GM23338 (cell line): ENCODE measurements at places on chromosomes 4 and X. TPM values are rescaled to one million over a fixed set of nuclear protein-coding genes. Genes with fewer than 3 reads are reported as not detected.

GRCh38 chr4:88320224-88320779 lies 35.9 kb upstream of the PPM1K start:
- DNase-seq, result peak; percentile 1

GRCh38 chr4:156673483-156673882 lies 298.1 kb downstream of the PDGFC start:
- no peak for DNase-seq

DNA sequence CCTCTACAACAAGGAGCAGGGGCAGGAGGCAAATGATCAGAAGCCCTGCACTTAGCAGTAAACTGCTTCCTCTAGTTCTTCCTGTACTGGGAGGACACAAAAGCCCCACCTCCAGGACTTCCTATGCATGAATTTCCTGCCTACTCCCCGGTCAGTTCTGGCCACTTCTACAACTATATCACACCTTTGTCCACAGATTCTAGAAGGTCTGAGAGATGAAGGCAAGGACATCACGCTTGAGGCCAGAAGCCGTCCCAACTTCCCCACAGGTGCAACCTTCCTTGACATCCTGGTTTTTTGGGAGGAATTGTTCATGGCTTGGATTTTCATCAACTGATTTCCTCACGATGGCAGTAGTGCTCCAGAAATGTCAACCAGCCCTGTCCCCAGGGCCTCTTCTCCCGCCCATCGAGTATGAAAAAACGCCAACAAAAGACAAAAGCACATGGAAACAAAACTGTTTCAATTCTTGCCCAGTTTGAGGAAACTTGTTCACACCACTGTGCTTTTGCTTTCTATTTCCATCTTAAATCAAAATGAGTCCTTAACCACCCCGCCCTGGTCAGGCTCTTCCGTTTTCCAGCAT lies 206.5 kb upstream of the STK26 start:
- DNase-seq, result no peak

GRCh38 chrX:18353931-18354368 lies 538 bp downstream of the SCML2 start:
- peak; percentile 63 for DNase-seq

DNA sequence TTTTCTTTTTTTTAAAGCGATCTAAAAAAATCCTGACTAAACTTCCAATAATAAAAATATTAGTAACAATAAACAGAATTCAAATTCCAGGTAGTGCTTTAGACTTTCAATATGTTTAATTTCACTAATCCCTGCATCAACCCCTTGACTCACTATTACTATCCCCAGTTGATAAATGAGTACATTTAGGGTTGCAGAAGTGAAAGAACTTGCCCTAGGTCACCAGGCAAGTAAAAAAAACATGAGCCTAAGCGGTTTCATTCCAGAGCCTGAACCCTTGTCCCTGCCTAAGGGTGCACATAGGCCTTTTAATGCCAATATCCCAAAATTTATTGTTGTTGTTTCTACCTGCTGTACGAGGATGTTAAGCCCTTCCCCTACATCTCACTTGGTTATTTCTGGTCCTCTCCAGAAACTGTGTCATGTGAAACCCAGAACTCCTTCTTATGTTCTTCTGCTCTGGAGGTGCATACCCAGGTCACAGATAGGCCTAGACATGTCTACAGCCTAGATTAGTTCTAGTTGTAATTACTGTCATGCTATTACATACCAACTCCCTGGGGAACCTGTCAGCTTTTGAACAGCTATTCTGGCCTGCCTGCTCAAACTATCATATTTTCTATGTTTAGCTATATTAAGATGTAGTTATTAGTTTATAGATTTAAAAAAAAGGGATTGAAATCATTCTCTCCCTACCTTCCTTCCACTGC lies 244.5 kb upstream of the PITX2 start:
- DNase-seq, result no peak

DNA sequence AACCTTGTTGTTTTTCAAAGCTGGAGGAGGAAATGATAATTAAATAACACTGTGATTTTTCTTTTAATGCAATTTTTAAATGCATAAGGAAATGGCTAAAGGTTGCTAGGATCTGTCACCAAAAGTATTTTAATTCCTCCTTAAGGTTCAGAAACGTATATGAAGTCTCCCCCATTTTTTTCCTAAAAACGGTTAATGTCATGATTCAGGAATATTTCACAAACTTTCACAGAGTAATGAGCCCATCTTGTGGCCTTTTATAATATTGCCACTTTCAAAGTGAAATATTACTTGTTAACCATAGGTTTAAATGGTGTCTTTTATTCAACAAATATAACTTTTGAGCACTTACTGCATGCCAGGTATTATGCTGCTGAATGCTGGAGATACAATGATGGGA lies 99.5 kb upstream of the USP38 start:
- peak; percentile 11 for DNase-seq

DNA sequence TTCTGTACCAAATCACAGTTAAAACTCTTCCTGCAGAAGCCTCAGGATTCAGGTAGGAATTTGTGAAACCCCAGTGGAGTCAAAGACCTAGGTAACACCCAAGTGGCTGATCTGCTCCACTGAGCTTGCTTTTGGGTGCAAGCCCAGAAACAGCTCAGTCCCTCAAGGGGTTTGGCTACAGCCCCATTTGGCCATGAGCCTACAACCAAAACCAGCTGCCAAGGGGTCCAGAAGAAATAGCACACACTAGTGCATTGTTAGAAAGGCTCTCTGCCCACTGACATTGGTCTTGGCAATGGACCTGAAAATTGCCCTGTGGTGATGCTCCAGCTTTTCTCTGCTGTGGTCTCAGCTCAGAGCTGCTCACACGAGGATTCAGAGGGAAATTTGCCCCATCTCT lies 577.4 kb upstream of the INTU start:
- no peak for DNase-seq

MGAT4D gene
- not detected in 2 replicates for total RNA-seq

FGF2 gene
- total RNA-seq, result 84.4 and 96.0 TPM in 2 replicates

AKAP17A gene
- total RNA-seq, result 50.6 and 64.3 TPM in 2 replicates

MXD4 gene
- 19.9 and 26.4 TPM in 2 replicates for total RNA-seq

GLRA2 gene
- not detected in 2 replicates for total RNA-seq

SPATA4 gene
- total RNA-seq, result not detected in 2 replicates
